Purkinje cell (primary cell): ENCODE measurements at places on chromosomes 2 and 18. TPM values are rescaled to one million over a fixed set of nuclear protein-coding genes. Genes with fewer than 3 reads are reported as not detected.

The ZC3H6 gene
- polyA plus RNA-seq = 12.7 and 13.3 TPM in 2 replicates

The GPR39 gene
- polyA plus RNA-seq = 2.0 and 3.2 TPM in 2 replicates

The CXCR1 gene
- not detected in 2 replicates for polyA plus RNA-seq

The IL36G gene
- polyA plus RNA-seq = not detected in 2 replicates

The THSD7B gene
- 0.41 TPM in 1 of 2 replicates, not detected in the other for polyA plus RNA-seq

The C1QL2 gene
- polyA plus RNA-seq = not detected in 2 replicates

The DLX1 gene
- polyA plus RNA-seq = not detected in 2 replicates

The OTOS gene
- polyA plus RNA-seq = not detected in 2 replicates

The RAB6C gene
- polyA plus RNA-seq = 2.8 TPM in 1 of 2 replicates, not detected in the other

The ORC2 gene
- 4.7 and 6.4 TPM in 2 replicates for polyA plus RNA-seq

The SPRED2 gene
- polyA plus RNA-seq = 6.2 TPM in 2 replicates
